ENCODE measurements at places on chromosomes 16 and 17. TPM values are rescaled to one million over a fixed set of nuclear protein-coding genes. Genes with fewer than 3 reads are reported as not detected.

GRCh38 chr17:20266806-20267458 is 200.4 kb downstream of the LGALS9B start:
- DNase-seq, result no peak

The ST6GALNAC1 gene
- total RNA-seq, result 5.0 TPM

- no peak for DNase-seq
These were observed 2.7 kb downstream of the HBQ1 start for GRCh38 chr16:183005-183404.

DNA sequence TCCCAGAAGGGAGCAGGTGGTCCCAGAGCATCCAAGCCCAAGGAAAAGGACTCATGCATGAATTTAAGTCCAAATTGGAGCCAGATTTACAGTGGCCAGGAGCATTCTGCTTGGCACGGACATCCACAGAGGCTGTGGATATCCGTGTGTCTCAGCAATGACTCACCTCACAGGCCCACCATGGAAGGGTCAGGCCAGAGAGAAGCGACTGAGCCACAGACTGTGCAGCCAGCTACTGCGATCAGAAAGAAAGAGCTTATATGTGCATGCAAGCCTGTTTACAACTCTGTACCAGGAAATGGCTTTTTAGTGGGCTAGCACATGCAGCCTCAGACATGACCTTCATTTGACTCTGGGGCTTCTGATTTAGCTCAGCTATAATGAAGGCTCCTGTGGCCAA is 231.0 kb downstream of the C16orf95 start:
- DNase-seq, result no peak

The CFAP119 gene
- 1.5 TPM for total RNA-seq

The RND2 gene
- 2.9 TPM for total RNA-seq

GRCh38 chr16:48959204-48959603 is 322.4 kb downstream of the CBLN1 start:
- no peak for DNase-seq

The RHBDF2 gene
- 12.0 TPM for total RNA-seq

DNA sequence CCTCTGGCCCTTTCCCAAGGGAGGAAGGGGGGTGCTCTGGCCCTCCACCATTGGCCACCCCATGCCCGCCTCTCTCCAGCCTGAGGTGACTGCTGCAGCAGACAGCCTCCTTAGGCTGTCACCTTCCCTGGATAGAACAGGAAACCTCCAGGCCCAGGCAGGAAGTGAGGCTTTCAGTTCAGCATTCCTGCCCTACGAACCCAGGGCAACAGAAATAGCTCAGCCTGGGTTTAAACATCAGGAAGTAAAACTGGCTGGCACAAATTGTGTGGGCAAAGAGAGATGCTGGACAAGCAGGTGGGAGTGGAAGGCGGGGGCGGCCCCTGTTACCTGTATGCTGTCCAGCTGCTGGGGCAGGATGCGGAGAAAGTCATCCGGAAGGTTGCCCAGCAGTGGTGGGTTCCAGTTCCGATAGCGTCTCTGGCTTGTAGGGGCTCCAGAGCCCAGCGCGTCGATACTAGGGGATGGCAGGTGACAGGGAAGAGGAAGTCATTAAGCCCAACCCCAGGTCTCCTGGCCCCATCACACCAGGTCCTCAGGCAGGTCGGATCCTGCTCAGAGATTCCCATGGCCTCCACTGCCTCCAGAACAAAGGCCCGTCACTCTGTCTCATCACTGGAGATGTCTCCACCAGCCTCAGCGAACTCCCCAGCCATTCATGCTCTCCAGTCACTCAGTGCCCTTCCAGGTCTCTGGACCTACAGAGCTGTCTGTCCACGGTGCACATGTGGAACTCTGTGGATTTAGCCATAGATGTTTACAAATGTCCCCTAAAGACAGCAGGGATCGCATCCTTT is 23.6 kb upstream of the MRPS23 start:
- no peak for DNase-seq

DNA sequence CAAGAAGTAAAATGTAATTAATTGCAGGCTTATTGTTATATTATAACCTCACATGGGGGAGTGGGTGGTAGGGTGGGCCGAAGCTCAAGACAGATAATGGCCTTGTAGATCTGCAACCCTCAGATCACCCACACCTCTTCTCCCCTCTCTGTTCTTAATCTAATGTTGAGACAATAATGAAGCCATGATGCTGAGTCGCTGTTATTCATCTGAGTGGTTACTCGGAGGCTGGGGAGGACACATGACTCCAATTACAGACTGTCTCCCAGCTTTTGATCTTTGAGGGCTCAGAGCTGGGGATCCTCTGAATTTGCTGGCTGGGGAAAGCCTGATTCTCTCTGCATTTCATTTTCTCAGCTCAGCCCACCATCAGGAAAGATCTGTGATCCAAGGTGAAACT is 275.3 kb downstream of the SHISA9 start:
- DNase-seq, result no peak

The C16orf74 gene
- total RNA-seq, result 1.2 TPM

GRCh38 chr17:69870751-69871199 is 204.2 kb upstream of the KCNJ16 start:
- DNase-seq, result no peak

GRCh38 chr16:86531191-86531545 is 20.8 kb downstream of the FOXF1 start:
- DNase-seq, result peak; percentile 91

GRCh38 chr17:77186141-77186604 is 45.4 kb downstream of the SEC14L1 start:
- DNase-seq, result peak; percentile 69

The TBC1D3G gene
- not detected for total RNA-seq

GRCh38 chr16:78929841-78930240 is 670.7 kb downstream of the MAF start:
- no peak for DNase-seq

DNA sequence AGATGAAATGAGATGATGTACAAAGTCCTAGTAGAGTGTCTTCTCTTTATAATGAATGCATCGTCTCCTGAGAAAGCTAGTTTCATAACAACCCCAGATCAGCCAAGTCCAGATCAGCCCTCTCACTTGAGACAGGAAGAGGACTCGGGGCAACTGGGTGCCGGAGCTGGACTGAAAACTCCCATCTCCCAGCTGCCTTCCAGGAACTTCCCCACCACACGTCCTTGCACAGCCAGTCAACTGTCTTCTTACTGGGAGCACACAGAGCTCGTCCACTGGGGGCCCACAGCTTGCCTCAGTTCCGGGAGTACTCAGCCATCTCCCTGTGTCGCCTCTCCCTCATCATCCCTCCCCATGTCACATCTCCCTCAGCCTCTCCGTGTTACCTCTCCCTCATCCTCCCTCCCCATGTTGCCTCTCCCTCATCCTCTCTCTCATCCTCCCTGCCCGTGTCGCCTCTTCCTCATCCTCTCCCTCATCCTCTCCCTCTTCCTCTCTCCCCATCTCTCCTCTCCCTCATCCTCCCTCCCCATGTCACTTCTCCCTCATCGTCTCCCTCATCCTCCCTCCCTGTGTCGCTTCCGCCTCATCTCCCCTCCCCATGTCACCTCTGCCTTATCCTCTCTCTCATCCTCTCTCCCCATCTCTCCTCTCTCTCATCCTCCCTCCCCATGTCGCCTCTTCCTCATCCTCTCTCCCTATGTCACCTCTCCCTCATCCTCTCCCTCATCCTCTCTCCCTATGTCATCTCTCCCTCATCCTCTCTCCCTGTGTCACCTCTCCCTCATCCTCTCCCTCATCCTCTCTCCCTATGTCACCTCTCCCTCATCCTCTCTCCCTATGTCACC is 22.4 kb upstream of the KCNH6 start:
- no peak for DNase-seq

GRCh38 chr16:89574681-89575246 is 794 bp upstream of the CPNE7 start:
- peak; percentile 76 for DNase-seq

The CARD14 gene
- total RNA-seq, result not detected

DNA sequence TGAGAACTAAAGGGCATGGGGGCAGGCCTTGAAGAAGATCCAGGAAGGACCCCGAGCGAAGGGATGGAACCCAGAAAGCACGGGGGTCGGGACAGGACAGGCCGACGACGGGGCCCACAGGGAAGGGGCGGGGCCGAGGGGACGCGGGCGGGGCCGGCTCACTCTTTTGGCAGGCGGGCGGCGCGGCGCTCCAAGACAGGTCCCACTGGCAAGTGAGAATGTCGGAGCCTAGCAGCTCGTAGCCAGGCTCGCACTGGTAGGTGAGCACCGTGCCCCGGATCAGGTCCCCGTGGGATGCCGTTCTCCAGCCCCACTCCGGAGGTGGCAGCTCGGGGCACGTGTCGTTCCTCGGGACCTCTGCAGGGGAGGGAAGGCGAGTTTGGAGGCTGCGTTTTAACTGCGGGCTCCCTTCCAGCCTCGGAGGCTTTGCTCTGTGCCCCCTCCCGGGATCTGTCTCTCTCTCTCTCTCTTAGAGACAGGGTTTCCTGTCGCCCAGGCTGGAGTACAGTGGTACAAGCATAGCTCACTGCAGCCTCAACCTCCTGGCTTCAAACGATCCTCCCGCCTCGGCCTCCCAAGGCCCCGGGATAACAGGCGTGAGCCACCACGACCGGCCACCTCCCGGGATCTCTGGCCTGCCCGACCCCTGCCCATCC is 13.7 kb upstream of the CDIPT start:
- no peak for DNase-seq

GRCh38 chr16:3861808-3862451 is 18.6 kb downstream of the CREBBP start:
- DNase-seq, result peak; percentile 70

DNA sequence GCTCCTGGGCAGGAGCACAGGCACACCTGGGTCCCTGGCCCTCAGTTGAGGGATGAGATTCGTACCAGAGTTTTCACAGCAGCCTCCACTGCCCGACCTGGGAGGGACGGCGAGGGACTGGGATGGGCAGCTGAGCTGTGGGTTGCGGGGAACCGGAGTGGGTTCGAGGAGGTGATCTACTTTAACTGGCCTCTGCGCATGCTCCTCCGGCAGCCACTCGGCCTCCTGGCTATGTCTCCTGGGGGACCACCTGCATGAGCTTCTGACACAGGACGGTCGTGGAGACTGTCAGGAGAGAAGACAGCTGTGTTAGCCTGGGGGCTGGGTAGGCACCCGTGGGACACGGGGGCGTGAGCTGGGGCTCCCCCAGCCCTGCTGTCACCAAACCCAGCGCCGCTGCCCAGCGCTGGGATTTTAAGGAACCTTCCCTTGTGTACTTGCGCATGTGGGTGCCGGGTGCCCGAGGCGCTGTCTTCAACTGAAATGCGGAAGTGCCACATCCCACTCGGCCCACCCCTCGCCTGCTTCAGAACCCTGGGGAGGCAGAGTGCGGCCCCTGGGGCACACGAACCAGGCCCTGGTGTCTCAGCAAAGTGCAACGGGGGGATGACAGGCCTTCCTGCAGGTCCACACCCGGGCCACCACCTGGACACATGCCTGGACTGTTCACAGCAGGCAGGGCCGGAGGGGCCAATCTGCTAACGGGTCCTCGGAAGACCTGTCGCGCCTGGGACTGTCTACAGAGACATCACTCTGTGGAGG is 36.4 kb downstream of the SLC7A5 start:
- no peak for DNase-seq

The ARSG gene
- total RNA-seq, result 6.5 TPM

DNA sequence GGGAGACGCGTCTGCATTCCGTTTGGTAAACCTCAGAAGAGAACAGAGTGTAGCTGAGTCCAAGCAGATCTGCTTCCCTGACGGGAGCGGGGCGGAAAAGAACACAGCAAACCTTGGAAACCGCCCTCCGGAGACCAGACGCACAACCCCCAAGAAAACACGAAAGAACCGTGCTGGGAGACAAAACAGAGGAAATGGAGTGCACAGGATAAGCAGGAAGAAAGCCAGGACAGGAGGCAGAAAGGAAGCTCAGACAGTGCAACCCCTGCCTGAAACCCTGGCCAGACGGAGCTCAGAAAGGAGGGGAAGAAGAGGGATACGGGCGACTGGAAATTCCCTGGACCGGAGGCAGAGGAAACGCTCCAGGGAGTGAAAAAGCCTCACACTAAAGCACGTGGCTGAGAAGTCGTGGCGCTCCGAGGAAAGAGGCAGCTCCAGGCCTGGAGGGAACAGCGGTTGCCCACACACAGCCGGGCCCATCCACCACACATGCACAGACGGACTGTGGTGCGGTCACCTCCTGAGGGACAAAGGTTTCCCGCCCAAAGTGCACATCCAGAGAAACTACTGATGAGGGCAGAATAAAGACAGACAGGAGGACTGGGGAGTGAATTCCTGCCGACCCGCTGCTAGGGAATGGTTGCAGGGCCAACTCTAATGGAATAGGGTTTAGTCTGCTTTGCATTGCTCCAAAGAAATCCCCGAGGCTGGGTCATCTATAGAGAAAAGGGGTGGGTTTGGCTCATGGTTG is 10.2 kb downstream of the DPEP1 start:
- no peak for DNase-seq

DNA sequence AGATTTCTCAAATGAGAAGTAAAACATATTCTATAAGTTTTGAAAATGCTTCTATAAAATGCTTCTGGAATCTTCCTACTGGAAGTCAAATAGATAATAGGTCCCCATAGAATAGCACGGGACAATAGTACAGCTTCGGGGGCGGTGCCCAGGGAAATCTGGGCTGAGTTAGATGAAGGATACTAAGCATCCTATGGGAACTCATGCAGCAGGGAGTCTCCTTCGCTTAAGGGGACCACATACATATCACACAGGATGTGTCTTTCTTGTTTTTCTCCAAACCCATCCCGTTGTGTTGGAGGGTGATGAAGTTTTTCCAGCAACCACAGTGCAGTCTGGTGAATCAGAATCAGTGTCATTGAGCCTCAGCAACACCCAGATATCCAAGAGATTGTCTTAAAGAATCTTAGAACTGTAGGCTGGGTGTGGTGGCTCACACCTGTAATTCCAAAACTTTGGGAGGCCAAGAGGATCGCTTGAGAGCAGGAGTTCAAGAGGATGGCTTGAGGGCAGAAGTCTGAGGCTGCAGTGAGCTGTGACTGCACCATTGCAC is 84.2 kb downstream of the PITPNC1 start:
- no peak for DNase-seq

- DNase-seq, result no peak
These were observed 558.9 kb upstream of the HSBP1 start for GRCh38 chr16:83248735-83249463.

The HSDL1 gene
- total RNA-seq, result 29.9 TPM

The C17orf58 gene
- total RNA-seq, result 7.4 TPM

- DNase-seq, result no peak
These were observed 7.5 kb downstream of the CCL4 start for GRCh38 chr17:36111068-36111490.

- no peak for DNase-seq
These were observed 13.0 kb upstream of the NFATC3 start for GRCh38 chr16:68072038-68072695.

The ALOX15 gene
- total RNA-seq, result not detected

All from right cardiac atrium (tissue), 5 donors.